ENCODE measurements at places on chromosomes 3 and 15.

DNA sequence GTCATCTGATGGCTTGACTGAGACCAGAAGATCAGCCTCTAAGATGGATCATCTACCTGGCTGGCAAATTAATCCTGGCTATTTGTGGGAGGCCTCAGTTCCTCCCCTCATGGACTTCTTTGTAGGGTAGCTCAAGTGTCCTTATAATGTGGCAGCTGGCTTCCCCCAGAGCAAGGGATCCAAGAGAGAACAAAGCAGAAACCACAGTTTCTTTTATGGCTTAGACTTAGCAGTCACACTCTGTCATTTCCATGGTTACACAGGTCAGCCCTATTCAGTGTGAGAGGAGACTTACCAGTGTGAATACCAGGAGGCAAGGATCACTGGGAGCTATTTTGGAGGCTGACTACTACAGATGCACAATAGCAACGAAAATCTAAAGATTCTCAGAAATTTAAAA is 15.3 kb upstream of the ARL14 start:
- DNase-seq = no peak

DNA sequence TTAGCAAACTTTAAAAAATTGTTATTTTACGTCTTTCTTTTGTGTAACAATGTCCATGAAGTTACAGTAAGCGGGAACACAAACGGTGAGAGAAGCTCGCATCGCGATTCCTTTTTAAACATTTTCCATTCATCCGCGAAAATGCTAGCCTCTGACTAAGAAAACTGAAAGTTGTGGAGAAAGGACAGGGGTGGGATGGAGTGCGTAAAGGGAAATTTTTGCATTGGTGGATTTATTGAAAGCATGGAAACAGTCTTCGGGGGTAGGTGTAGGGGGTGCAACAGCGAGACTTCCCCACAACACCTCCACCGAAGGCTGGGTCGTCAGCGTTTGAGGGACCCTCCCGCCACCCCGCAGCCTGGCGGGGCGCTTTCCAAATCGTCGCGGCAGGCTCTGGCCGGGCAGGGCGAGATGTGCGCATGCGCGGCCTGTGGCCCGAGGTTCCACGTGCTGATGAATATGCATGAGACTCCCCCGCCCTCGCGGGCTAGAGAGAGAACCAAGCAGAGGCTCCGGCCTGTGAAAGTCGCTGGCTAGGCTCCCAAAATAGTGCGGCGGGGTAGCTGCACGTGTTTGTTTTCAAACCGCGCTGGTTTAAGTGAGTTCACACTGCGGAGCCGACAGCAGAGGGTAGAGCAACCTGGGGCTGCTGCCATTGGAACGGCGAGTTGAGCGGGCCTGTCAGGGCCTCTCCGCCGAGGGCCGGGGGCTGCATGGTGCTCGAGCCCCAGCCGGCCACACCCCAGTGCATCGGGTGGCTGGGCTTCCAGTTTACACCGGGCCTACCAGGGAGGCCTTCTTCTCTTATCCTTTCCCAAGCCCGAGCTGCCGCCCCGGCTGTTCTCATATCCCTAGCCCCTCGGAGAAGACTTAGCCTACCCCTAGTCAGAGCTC is 9.9 kb downstream of the ZIC1 start:
- DNase-seq = no peak

DNA sequence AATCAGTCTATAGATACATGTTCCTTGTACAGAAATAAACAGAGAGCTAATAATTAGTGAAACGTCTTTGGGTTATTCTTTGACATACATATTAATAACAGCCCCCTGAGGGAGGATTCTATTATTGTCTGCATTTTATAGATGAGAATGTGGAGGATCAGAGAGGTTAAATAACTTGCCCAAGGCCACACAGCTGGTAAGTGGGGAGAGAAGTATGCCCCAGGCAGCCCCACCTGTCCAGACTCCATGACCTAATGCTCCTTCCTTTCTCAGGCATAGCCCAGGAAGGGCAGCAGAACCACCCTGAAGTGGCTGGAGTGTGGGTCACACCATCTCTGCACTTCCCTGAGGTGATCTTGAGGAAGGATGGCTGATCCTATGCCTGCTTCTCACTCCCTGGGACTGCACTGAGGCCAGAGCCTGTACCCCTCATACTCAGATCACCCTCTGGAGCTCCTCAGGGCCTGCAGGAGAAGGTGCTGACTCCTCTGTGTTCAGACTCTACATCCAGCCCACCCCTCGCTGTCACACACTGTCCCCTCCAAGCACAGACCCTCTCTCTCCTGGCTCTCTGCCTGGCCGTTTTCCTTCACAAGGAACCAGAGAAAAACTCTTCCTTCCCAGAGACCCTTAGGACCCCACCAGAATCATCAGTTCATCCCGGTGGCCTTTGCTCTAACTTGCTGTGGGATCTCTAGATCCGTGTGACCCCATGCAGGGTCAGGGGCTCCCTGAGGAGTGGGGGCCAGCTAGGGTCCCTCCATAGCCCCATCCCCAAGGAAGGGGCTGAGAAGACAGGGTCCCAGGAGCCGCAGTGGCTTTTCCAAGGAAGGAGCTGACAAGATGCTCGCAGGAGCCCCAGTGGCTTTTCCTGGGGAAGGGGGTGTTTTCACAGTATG is 4.4 kb upstream of the HHATL start:
- no peak for DNase-seq

DNA sequence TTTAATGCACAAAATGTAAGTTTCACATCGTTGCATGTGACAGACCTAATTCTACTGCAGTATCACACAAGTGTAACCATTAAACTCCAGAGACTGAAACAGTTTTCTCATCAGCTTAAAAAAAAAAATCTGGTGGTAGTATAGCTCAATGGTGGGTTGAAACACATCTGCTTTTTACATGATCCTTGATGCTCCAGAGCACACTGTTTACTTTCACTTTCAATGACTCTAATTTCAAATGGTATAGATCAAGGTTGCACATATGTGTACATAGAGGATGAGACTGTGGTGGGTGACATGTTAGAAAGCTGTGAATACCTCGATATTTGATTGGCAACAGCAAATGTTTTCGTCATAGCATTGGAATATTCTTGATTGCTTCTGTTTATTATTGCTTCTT is 22.4 kb downstream of the MCTP2 start:
- DNase-seq = no peak

DNA sequence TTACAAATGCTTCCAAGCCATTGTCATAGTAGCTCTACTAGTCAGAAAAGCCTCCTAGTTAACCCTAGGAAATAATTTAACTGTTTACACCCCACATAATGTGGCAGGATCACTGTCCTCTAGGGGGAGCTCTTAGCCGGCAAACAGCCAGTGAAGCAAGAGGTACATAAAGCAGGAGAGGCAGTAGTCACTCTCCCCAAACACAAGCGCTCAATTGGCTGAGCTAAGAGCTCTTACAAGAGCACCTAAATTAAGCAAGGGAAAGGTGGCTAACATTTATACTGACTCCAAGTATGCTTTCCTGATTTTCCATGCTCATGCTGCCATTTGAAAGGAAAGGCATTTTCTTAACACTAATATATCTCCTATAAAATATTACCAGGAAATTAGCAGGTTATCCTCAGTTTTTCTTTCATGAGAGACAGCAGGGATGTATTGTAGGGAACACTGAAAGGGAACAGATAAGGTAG is 37.6 kb downstream of the NCEH1 start:
- peak; percentile 35 for DNase-seq

GRCh38 chr3:8745619-8746370 is 12.2 kb downstream of the CAV3 start:
- DNase-seq = no peak

DNA sequence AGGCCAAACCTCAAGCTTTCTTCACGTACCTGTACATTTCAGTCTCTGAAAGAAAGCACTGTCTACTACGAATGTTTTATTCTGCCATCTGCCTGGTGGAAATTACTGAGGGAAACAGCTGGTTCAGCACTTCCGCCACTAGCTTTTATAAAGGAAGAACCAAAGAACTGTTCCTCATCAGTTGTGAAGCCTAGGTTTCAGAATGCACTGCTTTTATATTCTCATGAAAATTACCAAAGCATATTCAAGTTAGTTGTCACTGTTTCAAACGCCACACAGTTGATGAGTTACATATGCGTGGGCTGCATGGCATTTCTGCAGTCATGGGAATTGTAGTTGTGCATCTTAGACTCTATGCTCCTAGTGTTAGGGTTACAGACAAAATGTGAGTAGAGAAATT is 21.5 kb upstream of the ZBTB38 start:
- DNase-seq = no peak

DNA sequence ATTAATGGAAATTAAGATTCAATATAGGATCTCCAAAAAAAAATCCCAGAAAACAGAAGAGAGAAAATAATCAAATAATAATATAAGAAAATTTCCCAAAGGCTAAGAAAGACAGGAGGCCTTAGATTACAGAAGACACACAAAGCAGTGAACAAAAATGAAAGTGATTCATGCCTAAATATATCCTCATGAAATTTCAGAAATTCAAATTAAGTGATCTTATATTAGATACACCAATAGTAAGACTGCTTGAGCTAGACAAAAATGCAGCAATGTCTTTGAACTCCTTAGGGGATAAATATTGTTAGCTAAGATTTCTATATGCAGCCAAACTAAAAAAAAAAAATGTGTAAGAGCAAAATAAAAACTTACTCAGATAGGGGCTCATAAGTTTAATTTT is 44.6 kb upstream of the ARPP21 start:
- DNase-seq = no peak

DNA sequence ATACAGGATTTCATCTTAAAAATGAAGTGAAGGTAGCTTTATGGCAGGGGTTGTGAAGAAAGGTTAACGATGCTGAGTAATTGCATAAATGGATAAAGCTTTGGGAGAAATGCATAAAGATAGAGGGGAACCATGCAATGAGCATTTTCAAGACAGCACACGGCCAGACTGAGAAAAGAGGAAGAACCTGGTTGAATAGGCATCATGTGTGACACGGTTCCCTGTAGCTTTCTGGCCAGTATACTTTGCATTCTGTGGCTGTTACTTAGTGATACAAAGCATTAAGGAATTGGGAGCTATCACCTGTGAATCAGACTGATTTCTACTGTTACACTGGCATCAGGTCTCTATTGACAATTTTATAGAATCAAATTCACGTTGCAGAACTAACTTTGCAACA is 33.3 kb downstream of the NR2C2 start:
- no peak for DNase-seq

DNA sequence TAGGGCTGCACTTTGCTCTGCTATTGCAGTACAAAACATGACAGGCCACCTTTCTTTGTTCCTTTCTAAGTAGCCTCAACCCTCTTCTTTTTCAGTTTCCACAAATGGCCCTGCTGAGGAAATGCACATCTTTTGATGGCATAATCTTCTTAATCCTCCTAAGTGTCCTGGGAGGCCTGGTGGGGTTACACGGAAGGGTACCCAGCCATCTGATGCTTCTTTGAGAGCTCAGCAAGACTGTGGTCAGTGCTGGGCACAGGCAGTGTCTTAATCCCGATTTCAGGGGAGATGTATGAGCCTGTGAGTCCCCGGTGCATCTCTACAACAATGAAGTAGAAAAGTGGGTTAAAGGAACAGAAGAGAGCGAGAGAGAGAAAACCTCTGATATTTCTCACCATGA is 404.8 kb downstream of the GRM7 start:
- no peak for DNase-seq

GRCh38 chr3:181363231-181363630 is 348.5 kb upstream of the SOX2 start:
- DNase-seq = no peak

DNA sequence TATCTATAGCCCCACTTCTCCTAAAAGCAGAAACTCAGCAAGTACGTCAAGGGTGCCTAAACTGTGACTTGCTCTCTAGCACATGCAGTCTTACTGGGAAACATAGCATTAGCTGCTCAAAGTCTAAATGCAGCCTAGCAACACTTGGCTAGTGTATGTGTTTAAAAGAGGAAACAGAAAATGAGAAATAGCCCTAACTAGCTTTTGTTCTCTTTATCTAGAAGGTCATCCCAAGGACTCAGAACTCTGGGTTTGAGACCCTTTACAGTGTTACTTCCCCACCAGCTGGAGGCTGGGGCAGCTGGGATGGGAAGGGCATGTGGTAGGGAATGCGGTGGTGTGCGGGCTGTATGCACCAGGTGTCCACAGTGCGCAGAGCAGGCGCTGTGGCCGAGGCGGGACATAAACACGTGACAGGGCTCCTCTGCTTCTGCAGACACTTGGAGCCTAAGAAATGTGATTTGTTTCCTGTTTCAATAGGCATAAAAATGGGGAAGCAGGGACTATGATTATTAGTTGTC is 13.3 kb downstream of the ETV5 start:
- no peak for DNase-seq

GRCh38 chr3:197573048-197573767 is 17.4 kb upstream of the BDH1 start:
- DNase-seq = no peak

DNA sequence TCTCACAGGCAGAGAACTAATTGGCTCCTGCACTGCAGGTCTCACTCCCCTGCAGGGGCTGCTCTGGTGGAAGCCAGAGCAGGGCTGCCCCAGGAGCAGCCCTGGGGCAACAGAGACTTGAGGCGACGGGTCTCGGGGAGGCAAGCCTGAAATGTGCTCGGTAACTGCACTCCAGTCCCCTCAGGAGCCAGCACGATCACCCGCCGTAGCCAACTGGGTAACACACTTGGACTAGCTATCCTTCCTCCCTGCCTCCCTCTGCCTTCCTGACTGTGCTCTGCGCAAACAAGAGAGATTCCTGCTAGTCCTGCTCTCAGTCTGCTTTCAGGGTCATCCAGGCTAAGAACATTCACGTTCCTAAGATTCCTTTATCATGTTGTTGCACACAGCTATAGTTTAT is 140.7 kb upstream of the NSMCE3 start:
- DNase-seq = no peak

DNA sequence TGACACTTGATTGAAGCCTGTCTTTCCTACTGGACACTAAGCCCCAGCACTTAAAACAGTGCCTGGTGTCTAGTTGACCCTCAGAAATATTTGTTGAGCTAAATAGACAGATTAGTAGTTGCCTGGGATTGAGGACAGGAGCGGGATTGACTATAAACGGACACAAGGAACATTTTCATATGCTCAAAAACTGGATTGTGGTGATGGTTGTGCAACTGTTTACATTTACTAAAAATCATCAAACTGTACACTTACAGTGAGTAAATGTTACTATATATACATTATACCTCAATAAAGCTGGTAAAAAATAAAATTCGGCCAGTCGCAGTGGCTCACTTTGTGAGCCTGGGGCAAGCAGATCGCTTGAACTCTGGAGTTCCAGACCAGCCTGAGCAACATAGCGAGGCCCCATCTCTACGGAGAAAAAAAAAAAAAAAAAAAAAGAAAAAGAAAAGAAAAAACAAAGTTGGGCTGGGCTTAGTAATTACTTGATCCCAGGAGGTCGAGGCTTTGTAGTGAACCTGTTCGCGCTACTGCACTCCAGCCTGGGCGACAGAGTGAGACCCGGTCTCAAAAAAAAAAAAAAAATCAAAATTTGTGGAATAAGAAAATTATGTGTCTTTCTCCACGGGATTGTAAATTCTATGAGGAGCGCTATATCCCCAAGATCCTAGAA is 632 bp upstream of the IDH3A start:
- DNase-seq = no peak

GRCh38 chr3:71584394-71585011 is 975 bp upstream of the FOXP1 start:
- DNase-seq = peak; percentile 13

GRCh38 chr15:47804733-47805132 is 87.4 kb downstream of the SEMA6D start:
- no peak for DNase-seq

Data from effector CD4-positive, alpha-beta T cell (primary cell).